Common myeloid progenitor, CD34-positive (primary cell): ENCODE measurements at places on chromosomes 2 and 18.

GRCh38 chr18:2096551-2096950 is 474.8 kb downstream of the METTL4 start:
- DNase-seq: no peak

DNA sequence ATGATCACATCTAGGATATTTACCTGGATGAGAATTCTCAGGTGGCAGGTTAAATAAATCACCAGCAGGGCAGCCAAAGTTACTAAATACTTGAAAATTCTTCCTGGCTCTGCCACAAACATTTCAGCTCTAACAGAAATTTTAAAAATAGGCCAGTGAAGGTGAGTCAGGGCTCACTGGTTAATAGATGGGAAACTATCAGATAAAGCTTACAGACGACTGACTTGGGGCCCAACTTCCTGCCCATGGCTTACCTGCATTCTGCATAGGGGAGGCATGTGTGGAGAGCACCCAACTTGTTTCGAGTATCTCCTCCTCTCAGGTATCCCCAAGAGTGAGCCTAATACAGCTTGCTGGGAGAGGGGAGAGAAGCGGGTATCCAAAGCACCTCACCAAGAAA is 57.8 kb downstream of the SPRED2 start:
- no peak for DNase-seq

DNA sequence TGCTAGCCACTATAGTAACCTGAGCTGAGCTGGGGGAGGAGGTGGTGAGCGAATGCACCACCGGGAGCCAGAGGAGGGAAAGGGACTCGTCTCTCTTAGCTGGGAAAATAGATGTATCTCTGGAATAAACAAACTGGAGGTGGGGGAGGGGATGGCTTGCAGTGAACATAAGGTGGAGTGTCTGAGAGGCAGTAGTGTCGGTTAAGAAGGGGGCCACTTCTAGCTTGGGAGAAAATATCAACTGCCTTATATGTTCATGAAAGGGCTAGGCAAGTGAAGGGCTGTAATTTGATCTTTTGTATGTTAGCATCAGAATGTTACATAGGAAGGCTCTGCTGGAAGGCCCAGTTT is 2.2 kb downstream of the SETBP1 start:
- DNase-seq: no peak

GRCh38 chr2:231212329-231212845 is 14.0 kb downstream of the ARMC9 start:
- DNase-seq: no peak

GRCh38 chr2:162885281-162886070 is 46.9 kb upstream of the KCNH7 start:
- no peak for DNase-seq

- peak; percentile 13 for DNase-seq
Observed at GRCh38 chr2:138414014-138414413, 87.6 kb upstream of the SPOPL start.

GRCh38 chr2:64326578-64327050 is 127.3 kb upstream of the LGALSL start:
- no peak for DNase-seq

GRCh38 chr2:239099474-239099873 is 251.6 kb downstream of the TWIST2 start:
- DNase-seq: no peak

- DNase-seq: no peak
Observed at GRCh38 chr2:4151521-4151920, 448.1 kb downstream of the DCDC2C start.

GRCh38 chr2:178328037-178328436 is 122.9 kb downstream of the PRKRA start:
- DNase-seq: no peak

GRCh38 chr2:111697560-111697959 is 186.4 kb downstream of the ANAPC1 start:
- DNase-seq: no peak

GRCh38 chr2:43228756-43229659 is 2.6 kb upstream of the ZFP36L2 start:
- DNase-seq: peak; percentile 50

- DNase-seq: peak; percentile 31
Observed at GRCh38 chr2:191015239-191015638, 1.3 kb upstream of the STAT1 start.

- DNase-seq: no peak
Observed at GRCh38 chr2:150557020-150557600, 69.6 kb upstream of the RND3 start.

- no peak for DNase-seq
Observed at GRCh38 chr2:174992886-174993285, 12.3 kb downstream of the CHN1 start.

- no peak for DNase-seq
Observed at GRCh38 chr2:237256887-237257286, 157.1 kb downstream of the COL6A3 start.

DNA sequence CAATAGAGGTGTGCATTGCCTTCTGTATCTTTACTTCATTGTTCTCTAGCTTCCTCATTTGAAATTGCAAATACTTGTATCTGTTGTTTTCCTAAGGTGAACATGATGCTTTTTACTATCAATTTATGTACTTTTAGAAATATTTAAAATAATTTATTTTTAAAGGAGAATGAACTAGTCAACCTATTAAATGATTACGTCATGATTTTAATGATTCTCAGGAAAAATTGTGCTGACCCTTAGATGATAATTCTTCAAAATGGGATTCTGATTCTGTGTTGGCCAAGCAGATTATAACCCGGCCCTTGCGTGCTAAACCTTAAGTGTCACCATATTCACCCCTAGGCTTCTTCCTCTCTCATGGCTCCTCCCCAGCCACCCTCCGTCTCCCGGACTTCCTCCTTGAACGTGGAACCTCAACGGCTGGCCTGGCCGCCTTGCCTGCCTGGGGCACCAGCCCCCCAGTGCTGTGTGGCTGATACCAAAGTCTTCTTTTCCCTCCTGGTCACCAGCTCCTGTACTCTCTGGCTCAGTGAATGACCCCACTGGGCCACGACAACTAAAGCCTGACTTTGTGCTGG is 292.0 kb downstream of the GBX2 start:
- no peak for DNase-seq

- DNase-seq: no peak
Observed at GRCh38 chr2:7987992-7988391, 693.9 kb upstream of the ID2 start.

DNA sequence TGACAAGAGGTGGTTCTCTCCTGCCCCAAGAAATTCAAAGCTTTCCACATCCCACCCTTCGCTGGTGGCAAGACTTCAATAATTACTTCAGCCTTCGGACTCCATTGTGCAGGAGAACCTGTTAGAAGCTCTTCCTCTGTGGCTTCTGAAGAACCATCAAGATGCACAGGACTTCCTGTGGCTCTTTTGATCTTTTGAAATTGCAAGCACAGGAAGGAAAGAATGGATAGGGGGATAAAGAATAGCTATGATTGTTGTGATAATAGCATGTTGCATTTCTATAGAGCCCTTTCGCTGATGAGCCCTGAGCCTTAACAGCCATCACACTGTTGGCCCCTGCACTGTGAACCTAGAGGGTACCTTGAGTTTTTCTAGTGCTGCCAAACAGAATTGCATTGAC is 7.4 kb downstream of the EPAS1 start:
- peak; percentile 59 for DNase-seq

DNA sequence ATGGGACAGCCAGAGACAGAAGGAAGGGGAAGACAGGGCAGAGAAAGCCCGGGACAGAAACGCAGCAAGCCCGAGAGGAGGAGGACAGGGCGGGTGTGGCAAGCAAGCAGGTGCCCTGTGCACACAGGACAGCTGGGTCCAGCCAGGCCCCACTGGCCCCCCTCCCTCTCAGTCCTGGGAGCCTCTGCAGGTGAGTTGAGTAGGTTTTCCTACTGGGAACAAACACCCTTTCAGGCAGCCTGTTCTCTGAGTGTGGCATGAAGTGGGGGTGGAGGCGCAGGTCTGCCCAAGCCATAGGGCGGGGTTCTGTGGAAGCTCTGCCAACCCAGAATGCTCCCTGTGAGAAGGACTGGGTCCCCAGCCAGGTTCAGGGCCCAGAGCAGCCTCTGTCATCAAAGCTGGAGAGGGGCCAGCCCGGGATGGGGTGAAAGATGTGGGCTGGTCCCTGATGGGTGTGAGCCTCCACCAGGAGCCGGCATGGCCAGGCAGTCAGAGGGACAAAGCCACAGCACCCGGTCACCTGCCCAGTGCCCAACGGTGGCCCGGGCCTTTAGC is 129.4 kb downstream of the TFCP2L1 start:
- no peak for DNase-seq

GRCh38 chr2:240140511-240140910 is at the start of gene OTOS:
OTOS (minus strand) TSS chr2:240140658; CDS start chr2:240140326, 332 bp downstream.
- DNase-seq: no peak

- no peak for DNase-seq
Observed at GRCh38 chr2:112029164-112029563, 25.9 kb upstream of the TMEM87B start.

DNA sequence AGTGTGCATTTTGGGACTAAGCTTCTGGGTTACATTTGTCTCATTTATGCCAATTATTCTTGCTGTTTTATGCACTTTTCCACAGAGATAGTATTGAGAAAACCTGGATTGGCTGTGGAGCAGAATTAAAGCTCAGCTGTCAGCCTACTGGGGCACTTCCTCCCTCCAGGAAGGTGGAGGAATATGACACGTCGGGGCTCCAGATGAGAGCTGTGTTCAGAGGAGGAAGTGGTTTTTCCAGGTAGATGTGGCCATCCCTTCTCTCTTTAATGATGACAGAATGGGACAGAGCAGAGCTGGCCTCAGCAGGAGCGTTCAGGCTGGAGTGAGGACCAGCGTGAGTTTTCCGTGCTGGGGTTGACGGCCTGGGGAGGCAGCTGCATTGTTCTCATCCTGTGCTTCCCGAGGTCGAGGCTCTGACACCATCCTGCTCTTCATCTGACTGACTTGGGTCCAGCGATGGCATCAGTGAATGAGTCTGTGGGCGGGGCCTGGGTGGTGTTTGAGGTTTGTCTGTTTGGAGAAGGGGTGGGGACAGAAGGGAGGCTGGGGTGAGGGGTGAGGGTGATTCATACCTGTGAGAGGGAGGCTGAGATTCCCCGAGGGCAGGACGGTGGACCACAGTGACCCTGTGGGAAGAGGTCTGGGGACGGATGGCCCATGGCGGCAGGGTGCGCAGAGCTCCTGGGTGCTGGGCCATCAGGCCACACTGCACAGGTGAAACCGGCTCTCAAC is 207.0 kb downstream of the LDLRAD4 start:
- DNase-seq: no peak

DNA sequence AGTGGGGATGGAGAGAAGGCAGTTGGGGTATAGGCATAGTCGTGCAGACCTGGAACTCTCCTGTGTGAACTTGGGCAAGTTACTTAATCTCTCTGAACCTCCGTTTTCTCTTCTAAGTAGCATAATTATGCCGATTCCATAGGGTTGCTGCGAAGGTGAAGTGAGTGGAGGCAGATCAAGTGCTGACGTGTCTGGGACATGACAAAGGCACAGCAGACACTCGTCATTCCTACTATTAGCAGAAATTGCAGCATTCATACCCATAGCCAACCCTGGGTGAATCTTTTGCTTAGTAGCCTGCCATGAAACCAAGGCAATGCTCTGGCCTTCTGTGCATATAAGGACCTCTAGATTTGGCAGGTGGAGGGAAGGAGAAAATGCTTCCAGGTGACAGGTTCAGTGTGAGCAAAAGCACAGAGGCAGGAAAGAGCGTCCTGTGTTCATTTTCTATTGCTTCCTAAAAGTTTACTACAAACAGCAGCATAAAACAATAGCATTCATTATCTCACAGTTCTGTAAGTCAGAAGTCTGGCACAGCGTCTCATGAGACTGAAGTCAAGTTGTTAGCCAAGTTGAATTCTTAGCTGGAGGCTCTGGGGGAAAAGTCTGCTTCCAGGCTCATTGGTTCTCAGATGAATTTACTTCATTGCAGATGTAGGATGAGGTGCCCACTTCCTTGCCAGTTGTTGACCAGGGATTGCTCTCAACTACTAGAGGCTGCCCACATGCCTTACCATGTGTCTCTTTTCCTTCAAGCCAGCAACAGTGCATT is 77.8 kb downstream of the CTIF start:
- no peak for DNase-seq

DNA sequence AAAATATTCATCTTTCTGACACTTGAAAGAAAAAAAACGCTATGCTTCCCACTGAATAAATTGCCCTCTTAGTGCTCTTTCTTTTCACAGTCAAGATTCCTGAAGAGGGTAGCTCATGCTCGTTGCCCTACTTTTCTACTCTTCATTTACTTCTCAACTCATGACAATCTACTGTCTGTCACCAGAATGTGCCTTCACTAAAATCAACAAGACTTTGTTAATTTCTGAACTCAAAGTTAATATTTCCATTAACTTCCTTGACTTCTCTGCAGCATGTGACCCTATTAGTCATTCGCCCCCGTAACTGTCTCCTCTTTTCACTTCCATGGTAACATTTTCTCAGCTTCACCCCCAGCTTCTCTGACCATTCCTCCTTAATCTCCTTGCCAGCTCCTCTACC is 98.9 kb upstream of the MAPRE2 start:
- no peak for DNase-seq

- DNase-seq: no peak
Observed at GRCh38 chr2:64608867-64609226, 44.9 kb downstream of the SERTAD2 start.

- no peak for DNase-seq
Observed at GRCh38 chr2:223008162-223008561, 43.8 kb upstream of the KCNE4 start.

DNA sequence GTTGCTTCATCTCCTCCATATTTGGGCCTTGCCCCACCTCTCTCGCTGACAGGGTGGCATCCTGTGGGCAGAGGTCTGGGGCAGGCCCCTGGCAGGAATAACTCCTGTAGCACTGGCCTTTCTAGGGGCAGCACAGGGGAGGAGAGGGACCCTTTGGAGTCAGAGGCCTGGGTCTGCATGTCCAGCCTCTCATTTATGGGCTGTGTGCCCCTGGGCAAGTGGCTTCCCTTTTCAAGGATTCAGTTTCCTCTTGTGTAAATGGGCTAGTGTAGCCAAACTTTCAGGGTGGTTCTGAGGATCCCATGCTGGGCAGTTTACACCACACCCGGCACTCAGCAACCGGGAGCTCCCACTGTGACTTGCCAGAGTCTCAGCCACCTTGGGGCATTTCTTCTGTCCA is 23.4 kb downstream of the ADRA2B start:
- DNase-seq: no peak

GRCh38 chr2:72395096-72395495 is 247.4 kb upstream of the CYP26B1 start:
- no peak for DNase-seq

DNA sequence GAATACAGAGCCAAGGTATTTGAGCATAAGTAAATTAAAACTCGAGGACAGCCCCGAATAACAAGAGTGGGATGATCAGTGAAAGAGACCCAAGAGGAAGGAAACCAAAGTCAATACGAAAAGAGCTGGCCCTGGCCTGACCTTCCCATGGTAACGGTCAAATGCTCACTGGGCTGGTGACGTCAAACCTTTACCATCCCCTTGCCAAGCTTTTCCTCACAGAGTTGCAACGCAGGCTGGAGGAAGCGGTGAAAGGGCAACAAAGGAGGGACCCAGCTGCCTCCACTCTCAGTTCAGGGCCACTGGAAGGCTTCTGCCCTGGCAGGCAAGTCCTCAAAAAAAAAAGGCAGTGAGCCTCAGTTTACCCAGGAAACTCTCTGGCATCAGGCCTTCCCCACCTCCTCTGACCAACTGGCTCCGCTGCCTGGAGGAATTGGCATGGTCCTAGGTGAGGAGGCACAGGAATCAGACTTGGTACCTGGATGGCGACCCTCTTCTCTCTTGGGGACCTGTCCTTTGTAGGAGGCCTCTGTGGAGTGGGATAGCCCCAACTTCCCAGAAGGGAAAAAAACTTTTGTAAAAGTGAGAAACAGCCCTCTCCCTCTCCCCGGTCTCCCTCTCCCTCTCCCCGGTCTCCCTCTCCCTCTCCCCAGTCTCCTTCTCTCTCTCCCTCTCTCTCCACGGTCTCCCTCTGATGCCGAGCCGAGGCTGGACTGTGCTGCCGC is 212.4 kb downstream of the ANAPC1 start:
- DNase-seq: no peak
